ENCODE measurements at places on chromosomes 13 and 19. TPM values are rescaled to one million over a fixed set of nuclear protein-coding genes. Genes with fewer than 3 reads are reported as not detected.

The RPL28 gene
- 129 TPM for total RNA-seq

The HAUS8 gene
- total RNA-seq = 3.2 TPM

The APOC1 gene
- total RNA-seq = 17.8 TPM

The NLRP7 gene
- not detected for total RNA-seq

The FUT6 gene
- not detected for total RNA-seq

The KIR3DL2 gene
- not detected for total RNA-seq

The SWSAP1 gene
- 1.2 TPM for total RNA-seq

The C1QTNF9B gene
- not detected for total RNA-seq

The CGB1 gene
- not detected for total RNA-seq

The RNF113B gene
- total RNA-seq = not detected

The SYNGR4 gene
- not detected for total RNA-seq

The ELSPBP1 gene
- not detected for total RNA-seq

The NHLRC3 gene
- 44.8 TPM for total RNA-seq

The TYROBP gene
- total RNA-seq = 5.5 TPM

The LPAR6 gene
- total RNA-seq = 13.8 TPM

The EBI3 gene
- total RNA-seq = 0.23 TPM

The PABPC3 gene
- total RNA-seq = 0.69 TPM

The MBD3L2 gene
- total RNA-seq = not detected
